ENCODE measurements at places on chromosomes 5 and 9. TPM values are rescaled to one million over a fixed set of nuclear protein-coding genes. Genes with fewer than 3 reads are reported as not detected.

GRCh38 chr9:32395510-32396216, 11.2 kb downstream of the ACO1 start:
- DNase-seq, result no peak
- no peaks in the 10 kb centered on the region for H3K27me3 ChIP-seq
- peaks cover 17% of the 10 kb centered on the region for H3K4me1 ChIP-seq
- H3K36me3 ChIP-seq, result peaks cover 13% of the 10 kb centered on the region

DNA sequence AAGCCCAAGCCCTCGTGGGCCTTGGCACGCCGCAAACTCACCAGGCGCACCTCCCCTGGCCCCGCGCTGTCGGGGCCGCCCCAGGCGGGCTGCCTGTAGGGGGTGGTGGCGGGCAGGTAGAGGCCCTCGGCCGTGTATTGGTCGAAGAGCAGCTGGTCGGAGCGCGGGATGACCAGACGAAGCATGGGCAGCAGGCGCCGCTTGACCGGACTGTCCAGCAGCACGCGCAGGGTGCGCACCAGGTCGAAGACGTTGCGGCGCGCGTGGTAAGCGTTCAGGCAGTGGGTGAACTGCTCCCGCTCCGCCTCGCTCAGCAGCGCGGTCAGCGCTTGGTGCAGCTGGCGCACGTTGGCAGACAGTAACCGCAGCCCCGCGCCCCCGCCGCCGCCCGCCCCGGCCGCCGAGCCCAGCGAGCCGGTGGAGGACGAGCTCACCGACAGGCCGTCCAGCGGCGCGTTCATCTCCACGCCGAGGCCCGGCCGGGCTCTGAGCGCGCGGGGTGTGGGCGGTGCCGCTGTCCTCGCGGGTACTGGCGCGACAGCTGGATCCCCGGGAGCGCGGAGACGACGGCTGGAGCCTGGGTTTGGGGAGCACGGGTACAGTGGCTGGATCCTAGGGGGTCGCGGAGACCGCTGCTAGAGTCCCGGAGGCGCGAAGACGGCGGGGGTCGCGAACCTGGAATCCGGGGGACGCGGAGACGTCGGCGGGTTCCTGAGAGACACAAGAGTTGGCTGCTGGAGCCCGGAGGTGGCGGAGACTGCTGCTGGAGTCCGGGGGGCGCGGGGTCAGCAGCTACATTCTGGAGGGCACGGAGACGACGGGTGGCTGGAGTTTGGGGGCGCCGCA, 709 bp downstream of the WHRN start:
- peak; percentile 58 for DNase-seq
- H3K4me1 ChIP-seq, result no peaks in the 10 kb centered on the region
- no peaks in the 10 kb centered on the region for H3K36me3 ChIP-seq
- H3K27me3 ChIP-seq, result peaks cover 2% of the 10 kb centered on the region
- H3K27ac ChIP-seq, result peak overlapping the region; percentile 17
- H3K4me3 ChIP-seq, result peak overlapping the region; percentile 57

DNA sequence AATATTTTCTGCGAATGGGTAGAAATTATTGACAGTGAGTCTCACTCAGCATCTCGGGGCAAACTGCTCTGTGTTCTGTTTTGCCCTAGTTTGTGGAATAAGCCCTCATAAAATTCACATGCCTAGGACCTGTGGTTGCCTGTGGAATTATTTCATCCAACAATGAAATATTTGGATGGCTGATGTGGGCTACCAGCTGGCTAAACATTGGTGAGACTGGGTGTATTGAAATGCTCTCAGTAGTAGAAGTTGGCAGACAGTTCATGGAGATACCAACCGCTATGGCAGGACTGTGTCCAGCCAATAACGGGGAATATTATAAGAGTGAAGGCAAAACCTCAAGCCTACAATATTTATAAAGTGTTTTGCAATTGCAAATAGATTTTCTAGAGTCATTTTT, 344.1 kb upstream of the RPS23 start:
- H3K27me3 ChIP-seq, result no peaks in the 10 kb centered on the region
- no peak overlapping the region for H3K4me3 ChIP-seq
- DNase-seq, result no peak

DNA sequence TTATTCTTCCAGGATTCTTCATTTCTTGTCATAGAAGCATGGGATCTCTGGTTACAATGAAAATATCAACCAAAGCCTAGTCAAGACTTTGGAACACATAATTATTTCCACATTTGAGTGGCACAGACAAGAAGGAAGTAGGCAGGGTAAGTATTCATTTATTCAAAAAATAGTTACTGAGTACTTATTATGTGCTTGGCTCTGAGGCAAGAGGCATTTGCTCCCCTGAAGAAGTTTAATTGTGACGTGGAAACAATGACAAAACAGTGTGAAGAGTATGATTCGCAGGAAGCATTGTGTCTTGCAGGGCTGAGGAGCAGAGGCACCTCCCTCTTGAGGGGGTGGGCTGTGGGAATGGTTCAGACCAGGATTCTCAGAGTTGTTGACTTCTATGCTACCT, 45.0 kb upstream of the TNFSF15 start:
- no peak overlapping the region for H3K27ac ChIP-seq
- H3K27me3 ChIP-seq, result no peaks in the 10 kb centered on the region
- no peaks in the 10 kb centered on the region for H3K36me3 ChIP-seq
- H3K4me1 ChIP-seq, result peaks cover 24% of the 10 kb centered on the region
- DNase-seq, result no peak

GRCh38 chr5:67038817-67039603, 157.6 kb downstream of the CD180 start:
- DNase-seq, result no peak
- no peak overlapping the region for H3K4me3 ChIP-seq

- H3K27ac ChIP-seq, result no peak overlapping the region
- no peak overlapping the region for H3K4me3 ChIP-seq
- DNase-seq, result no peak
These were observed 76.3 kb downstream of the HSPA4 start for GRCh38 chr5:133128066-133128465.

DNA sequence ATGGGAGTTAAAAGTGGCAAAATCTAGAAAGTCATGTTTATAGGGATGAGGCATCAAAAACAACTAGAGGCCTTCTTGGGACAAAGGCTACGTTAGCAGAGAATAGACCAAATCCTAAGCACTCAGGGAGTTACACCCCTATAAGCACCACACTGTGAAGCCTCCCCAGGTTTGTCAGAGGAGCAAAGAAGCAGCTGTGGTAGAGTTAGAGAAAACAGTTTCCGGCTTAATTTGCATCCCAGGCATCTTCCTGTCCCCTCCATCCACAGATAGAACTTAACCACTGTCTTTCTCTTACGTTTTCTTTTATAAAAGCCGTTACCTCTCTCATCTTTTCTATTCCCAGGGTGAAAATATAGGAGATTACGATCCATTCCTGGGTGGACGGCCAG, 188.6 kb upstream of the KLF9 start:
- no peaks in the 10 kb centered on the region for H3K36me3 ChIP-seq
- H3K4me3 ChIP-seq, result no peak overlapping the region
- no peak for DNase-seq
- no peaks in the 10 kb centered on the region for H3K27me3 ChIP-seq
- no peak overlapping the region for H3K27ac ChIP-seq

The SEMA5A gene
- polyA plus RNA-seq, result 0.54 TPM

- no peaks in the 10 kb centered on the region for H3K4me1 ChIP-seq
- DNase-seq, result no peak
- no peaks in the 10 kb centered on the region for H3K27me3 ChIP-seq
- H3K36me3 ChIP-seq, result no peaks in the 10 kb centered on the region
- H3K4me3 ChIP-seq, result no peak overlapping the region
These were observed 342.2 kb upstream of the ZNF608 start for GRCh38 chr5:125088522-125089105.

DNA sequence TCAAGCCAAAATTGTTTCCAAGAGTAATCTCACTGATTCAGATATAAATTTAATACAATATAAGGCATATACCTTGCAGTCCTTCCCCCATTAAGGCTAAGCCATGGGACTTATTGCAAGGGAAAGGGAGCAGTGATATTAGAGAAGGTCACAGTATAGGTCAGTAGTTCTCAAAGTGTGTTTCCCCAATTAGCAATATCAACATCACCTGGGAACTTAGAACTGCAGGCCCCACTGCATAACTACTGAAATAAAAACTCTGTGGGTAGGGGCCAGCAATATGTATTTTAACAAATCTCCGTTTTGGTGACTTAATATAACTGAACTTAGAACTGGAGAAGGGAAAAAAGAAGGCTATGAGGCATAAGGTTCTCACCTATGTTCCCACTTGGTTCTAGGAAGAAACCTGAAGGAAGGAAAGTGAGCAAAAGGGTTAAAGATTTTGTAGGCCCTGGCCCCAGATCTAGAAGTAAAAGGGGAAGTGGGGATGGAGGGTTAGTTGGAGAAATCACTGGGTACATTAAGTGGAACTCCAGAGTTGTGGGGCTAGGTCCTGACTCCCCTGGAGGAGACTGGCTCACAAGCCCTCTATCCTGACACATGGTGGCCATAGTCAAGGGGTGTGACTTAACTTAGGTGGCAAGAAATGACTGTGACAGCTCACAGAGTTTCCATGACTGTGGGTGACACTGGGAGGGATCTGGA, 40.7 kb downstream of the WDR36 start:
- H3K4me3 ChIP-seq, result no peak overlapping the region
- H3K36me3 ChIP-seq, result no peaks in the 10 kb centered on the region

Data from small intestine (tissue), 16 donors.